ENCODE measurements at places on chromosomes 13 and 19. TPM values are rescaled to one million over a fixed set of nuclear protein-coding genes. Genes with fewer than 3 reads are reported as not detected.

The ZNF560 gene
- not detected for total RNA-seq

The DOCK6 gene
- total RNA-seq: 0.64 TPM

The CCNA1 gene
- not detected for total RNA-seq

- peak; percentile 23 for DNase-seq
These were observed 123.0 kb downstream of the SLC7A1 start for GRCh38 chr13:29472332-29472961.

GRCh38 chr13:30743319-30744055 is 8.1 kb downstream of the ALOX5AP start:
- no peak for DNase-seq

DNA sequence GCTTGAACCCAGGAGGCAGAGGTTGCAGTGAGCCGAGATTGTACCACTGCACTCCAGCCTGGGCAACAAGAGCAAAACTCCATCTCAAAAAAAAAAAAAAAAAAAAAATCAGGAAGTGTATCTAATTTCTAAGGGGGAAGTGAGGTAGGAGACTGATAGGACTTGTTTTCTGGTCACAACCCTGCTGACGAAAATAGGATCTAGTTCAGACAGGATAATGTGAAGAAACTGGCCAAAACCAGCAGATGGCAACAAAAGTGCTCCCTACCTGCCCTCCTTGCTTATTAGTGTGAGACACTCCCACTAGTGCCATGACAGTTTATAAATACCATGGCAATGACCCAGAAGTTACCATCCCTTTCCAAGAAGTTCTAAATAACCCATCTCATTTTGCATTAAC is 36.0 kb upstream of the KPNA3 start:
- no peak for DNase-seq

GRCh38 chr19:29539131-29539530 is 13.3 kb downstream of the VSTM2B start:
- no peak for DNase-seq

DNA sequence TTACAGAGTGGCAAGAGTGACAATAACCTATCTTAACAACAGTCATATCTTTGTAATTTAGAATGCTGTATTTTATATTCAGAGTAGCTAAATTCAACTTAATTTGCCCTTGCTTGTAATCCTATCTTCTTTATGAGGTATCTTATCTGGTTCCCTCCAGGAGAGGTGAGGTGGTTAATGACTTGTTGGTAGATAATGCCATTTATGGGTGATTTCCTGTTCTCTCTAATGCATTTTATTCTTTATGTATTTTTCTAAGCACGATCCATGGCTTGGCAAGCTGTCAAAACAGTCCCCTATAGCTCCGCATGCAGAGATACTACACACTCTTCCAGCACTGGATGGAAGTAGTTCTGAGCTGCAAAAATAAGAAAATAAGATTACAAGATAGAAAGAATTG is 267.9 kb downstream of the LMO7 start:
- DNase-seq: no peak

- no peak for DNase-seq
These were observed 6.1 kb upstream of the UQCR11 start for GRCh38 chr19:1611353-1611752.

DNA sequence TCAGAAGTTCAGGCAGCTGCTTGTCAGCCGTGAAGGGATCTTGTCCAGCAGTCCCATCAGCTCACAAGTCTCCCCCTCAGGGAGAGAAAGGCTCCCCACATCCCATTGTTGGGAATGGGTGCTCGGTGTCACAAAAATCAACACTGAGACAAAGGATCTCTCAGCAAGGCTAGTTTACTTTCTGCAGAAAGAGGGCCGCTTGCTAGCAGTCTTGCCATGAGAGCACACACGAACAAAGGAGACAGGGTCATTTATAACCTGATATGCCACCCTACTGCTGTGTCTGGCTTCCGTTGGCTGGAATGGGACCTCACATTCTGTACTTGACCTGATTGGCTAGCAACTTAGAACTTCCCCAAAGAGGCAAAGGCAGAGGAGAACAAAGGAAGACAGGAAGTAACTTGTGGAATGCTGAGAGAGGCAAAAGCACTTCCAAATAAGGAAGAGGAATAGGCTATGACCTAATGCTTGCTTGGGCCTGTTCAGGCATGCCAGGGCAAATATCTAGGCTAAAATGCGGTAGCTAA is 8.7 kb upstream of the IGFL3 start:
- no peak for DNase-seq

DNA sequence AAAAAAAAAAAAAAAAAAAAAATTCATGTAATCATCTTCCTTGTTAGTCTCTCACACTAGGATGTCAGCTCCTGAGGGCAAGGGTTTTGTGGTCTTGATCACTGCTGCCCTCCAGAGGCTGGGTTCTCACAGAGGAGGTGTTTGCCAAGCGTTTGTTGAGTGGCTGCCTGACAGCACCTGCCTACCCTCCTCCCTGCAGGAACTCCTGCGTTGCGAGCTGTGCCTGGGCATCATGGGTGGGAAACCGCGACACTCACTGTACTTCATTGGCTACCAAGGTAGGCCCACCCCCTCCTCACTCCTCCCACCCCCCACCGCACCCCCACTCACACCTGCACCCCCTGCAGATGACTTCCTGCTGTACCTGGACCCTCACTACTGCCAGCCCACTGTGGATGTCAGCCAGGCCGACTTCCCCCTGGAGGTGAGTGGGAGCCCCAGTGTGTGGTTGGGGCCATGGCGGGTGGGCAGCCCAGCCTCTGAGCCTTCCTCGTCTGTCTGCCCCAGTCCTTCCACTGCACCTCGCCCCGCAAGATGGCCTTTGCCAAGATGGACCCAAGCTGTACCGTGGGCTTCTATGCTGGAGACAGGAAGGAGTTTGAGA is 8.1 kb downstream of the ATG4D start:
- peak; percentile 28 for DNase-seq

GRCh38 chr13:98576963-98577835 is at the start of gene STK24:
Gene STK24, minus strand, starts transcription at chr13:98577107. Its CDS starts 321 bp downstream, at chr13:98576786.
- DNase-seq: peak; percentile 52

DNA sequence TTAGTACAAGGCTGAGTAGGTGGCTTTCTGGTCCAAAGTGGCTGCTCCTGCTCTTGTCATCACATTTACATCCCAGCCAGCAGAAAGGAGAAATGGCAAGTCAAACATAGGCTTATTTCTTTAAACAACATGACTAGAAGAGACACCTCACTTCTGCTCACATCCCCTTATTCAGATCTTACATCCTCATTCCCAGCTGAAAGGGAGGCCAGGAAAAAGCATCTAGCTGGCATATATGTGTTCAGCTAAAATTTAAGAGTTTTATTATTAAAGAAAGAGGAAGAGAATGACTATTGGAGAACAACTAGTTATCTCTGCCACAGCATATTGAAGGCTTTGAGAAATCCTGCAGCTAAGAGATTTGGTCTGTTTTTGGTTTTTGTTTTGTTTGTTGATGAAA is 34.1 kb downstream of the RGCC start:
- DNase-seq: no peak

DNA sequence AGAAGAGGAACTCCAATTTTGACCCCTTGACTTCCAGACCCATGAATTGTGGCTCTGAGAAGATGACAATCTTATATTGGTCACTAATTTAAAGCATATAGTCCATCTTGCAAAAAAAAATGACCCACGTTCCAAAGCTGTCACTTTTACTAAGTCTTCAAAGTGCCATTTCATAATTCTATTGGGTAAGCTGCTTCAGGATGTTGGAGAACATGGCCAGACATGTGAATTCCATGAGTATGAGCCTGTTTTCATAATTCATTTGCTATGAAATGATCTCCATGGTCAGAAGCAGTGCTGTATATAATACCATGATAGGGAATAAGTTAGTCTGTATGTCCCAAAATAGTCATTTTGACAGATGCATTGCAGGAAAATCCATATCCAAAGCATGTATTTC is 1787.3 kb downstream of the SLITRK5 start:
- no peak for DNase-seq

- DNase-seq: no peak
These were observed 69.0 kb upstream of the NPAS1 start for GRCh38 chr19:46950526-46951170.

DNA sequence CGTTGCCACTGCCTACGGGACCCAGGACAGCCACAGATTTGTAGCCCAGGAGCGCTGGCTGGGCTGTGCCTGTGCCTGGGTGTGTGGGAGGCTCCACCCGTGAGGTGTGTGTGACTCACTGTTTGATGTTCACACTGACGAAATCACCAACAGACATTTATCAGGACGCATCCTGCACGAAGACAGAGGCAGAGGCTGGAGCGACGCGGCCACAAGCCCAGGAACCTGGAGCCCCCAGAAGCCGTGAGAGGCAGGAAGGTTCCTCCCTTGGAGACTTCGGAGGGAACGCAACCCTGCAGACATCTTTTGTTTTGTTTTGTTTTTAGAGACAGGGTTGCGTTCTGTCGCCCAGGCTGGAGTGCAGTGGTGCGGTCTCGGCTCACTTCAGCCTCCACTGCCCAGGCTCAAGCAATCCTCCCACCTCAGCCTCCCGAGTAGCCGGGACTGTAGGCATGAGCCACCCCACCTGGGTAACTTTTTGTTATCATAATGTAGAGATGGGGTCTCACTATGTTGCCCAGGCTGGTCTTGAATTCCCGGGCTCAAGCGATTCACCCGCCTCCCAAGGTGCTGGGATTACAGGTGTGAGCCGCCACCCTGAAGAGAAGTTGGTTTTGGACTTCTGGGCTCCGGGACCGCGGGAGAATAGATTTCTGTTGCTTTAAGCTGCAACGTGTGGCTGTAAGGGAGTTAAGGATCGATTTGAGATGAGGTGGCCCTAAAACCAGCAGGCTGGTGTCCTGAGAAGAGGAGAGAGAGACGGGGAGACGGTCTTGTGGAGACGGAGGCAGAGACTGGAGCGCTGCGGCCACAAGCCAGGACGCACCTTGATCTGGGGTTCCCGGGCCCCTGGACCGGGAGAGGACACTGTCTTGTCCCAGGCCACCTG is 24.9 kb upstream of the WDR18 start:
- DNase-seq: no peak

GRCh38 chr13:30927595-30927994 is 4.9 kb upstream of the TEX26 start:
- no peak for DNase-seq
